Muscle of arm (tissue), 14 donors: ENCODE measurements at places on chromosomes 3 and 15. TPM values are rescaled to one million over a fixed set of nuclear protein-coding genes. Genes with fewer than 3 reads are reported as not detected.

GRCh38 chr15:42348083-42348482 is 11.2 kb upstream of the CAPN3 start:
- DNase-seq = no peak

- DNase-seq = peak; percentile 15
These were observed at the start of gene WDR49 for GRCh38 chr3:167653760-167654159. TSS of gene WDR49 (minus strand) at chr3:167653942. CDS start at chr3:167653425, 517 bp downstream.

KNG1 gene
- not detected for polyA plus RNA-seq

DNA sequence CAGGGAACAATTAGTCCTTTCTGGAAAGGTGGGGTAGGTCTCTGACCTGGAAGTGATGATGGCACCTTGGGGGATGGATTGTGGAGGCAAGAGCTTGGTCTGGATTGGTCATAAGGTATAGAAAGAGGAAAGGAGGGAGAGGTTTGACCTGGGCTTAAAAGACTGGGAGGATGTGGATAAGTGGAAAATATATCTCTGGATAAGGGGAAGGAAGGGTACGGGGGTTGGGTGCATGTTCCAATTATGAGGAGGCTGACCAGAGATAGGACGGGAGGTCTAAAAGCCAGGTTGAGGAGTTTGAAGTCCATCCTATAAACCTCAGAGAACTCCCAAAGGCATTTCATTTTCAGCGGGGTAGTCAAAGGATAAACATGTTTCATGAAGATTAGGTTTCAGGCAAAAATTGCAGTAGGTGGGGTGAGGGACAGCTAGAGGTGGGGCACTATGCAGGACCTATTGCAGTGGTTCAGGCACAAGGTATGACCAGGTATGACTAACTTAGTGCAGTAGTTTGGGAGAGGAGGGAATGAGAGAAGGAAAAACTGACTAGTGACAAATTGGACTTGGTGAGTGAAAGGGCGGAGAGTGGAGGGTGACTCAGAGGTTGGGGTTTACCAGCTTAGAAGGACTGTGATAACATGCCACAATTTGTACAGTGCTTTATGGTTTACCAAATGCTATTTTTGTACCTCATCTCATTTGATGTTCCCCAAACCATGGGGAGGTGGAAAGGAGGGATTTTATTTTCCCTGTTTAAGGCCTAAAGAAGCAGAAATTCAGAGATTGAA is 10.7 kb downstream of the PDE8A start:
- no peak for DNase-seq

DNA sequence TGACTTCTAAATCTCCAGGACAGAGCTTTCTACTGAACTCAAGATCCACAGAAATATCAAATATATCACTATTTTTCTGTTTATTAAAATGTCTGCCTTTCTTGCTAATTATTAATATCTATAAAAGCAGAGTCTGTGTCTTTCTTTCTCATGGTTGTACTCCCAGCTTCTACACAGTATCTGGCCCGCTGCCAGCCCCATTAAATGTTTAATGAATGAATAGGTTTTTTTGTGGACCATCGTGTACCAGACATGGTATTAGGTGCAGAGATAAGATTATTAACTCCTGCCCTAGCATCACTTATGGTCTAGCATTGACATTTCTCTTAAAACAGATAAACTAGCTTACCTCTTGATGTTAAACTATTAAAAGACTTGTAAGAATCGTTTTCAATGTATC is 111.4 kb upstream of the RBMS3 start:
- no peak for DNase-seq

GP5 gene
- polyA plus RNA-seq = not detected
